ENCODE measurements at places on chromosomes 7 and 10. TPM values are rescaled to one million over a fixed set of nuclear protein-coding genes. Genes with fewer than 3 reads are reported as not detected.

DNA sequence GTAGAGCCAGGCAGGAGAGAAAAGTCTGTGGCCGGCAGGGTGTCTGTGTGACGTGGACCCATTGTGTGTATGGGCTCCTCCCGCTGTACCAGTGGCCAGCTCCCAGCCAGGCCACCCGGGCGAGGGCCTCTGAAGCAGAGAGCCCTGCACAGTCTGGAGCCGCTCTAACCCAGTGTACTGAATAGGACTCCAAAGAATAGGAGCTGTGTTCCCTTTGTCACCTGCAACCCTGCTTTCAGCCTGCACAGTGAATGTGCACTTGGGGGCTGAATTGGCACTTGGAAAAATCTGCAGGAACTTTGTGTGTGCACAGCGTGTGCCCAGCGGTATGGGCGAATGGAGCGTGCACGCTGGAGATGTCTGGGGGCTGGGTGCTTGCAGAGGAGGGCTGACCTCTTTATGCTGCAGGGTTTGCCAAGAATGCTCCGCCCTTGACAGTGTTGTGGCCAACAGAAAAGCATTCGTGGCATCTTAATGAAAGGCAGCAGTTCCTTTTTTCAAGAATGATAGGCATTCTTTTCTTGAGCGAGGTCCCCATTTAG lies 216.2 kb downstream of the AUTS2 start:
- peaks cover 40% of the 10 kb centered on the region for H3K4me1 ChIP-seq
- H3K27me3 ChIP-seq = no peaks in the 10 kb centered on the region
- H3K27ac ChIP-seq = no peak overlapping the region
- peak; percentile 51 for DNase-seq

GRCh38 chr10:104413528-104413927 lies 59.9 kb downstream of the CFAP58 start:
- no peaks in the 10 kb centered on the region for H3K4me1 ChIP-seq
- no peaks in the 10 kb centered on the region for H3K36me3 ChIP-seq
- no peaks in the 10 kb centered on the region for H3K27me3 ChIP-seq
- no peak for DNase-seq
- no peak overlapping the region for H3K27ac ChIP-seq

DNA sequence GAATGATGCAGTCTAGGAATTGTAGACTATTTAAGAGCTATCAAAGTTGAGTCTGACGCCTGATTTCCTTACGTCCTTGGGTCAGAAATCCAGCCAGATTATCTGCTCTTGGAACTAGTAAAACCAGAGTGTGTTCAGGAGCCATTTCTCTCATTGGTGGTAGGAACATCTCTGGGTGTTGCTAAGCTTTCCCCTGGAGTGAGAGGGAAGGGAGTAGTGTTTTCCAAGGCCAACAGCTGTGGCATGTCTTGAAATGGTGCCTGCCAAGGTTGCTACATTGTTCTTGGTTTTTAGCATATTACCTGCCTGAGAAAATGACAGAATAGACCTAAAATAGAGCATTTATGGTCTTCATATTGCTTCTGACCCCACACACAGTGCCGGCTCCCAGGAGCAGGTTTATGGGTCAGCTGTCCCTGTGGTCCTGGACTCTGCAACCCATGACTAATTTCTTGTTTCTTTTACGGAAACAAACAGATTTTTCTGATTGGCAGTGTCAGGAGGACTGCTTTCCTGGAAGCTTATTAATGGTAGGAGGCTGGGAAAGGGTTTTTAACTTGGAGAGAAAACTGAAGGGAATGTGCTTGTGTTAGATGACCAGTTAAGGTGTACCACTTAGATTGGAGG lies 17.5 kb downstream of the GBF1 start:
- no peaks in the 10 kb centered on the region for H3K27me3 ChIP-seq
- peaks cover 2% of the 10 kb centered on the region for H3K4me1 ChIP-seq
- no peak overlapping the region for H3K27ac ChIP-seq
- peaks cover 8% of the 10 kb centered on the region for H3K36me3 ChIP-seq

The HTR5A gene
- total RNA-seq = not detected

- DNase-seq = peak; percentile 37
- no peaks in the 10 kb centered on the region for H3K36me3 ChIP-seq
- no peak overlapping the region for H3K4me3 ChIP-seq
- H3K4me1 ChIP-seq = no peaks in the 10 kb centered on the region
- no peaks in the 10 kb centered on the region for H3K27me3 ChIP-seq
Measured at GRCh38 chr10:47146572-47146971, 153.4 kb upstream of the GDF10 start.

The LDB3 gene
- total RNA-seq = 3.2 TPM

All from lung (tissue), 17 donors.